Stimulated activated CD8-positive, alpha-beta memory T cell treated with anti-CD3 and anti-CD28 coated beads, Interleukin-7, amount 100 ng/mL, for 48 hours (primary cell): ENCODE measurements at places on chromosomes 6 and 20.

GRCh38 chr20:41888434-41888833 lies 270.3 kb upstream of the CHD6 start:
- DNase-seq = no peak

DNA sequence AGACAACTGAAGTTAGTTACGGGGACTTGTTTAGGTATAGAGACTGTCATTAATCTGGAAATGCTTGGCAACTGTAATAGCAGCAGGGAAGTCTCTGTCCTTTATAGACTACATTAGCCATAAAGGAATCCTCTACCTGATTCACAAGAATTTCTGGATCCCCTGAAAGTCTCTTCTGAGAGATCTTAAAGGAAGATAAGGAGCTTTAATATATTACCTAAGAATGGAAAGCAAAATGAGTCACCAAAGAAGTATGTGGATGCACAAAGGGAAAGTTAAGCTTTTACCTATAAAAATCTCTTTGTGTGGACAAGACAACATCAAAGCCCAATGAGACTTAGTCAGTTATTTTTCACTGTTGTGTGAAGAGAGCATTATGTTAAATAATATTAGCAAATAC lies 92.2 kb upstream of the RSPO3 start:
- no peak for DNase-seq

DNA sequence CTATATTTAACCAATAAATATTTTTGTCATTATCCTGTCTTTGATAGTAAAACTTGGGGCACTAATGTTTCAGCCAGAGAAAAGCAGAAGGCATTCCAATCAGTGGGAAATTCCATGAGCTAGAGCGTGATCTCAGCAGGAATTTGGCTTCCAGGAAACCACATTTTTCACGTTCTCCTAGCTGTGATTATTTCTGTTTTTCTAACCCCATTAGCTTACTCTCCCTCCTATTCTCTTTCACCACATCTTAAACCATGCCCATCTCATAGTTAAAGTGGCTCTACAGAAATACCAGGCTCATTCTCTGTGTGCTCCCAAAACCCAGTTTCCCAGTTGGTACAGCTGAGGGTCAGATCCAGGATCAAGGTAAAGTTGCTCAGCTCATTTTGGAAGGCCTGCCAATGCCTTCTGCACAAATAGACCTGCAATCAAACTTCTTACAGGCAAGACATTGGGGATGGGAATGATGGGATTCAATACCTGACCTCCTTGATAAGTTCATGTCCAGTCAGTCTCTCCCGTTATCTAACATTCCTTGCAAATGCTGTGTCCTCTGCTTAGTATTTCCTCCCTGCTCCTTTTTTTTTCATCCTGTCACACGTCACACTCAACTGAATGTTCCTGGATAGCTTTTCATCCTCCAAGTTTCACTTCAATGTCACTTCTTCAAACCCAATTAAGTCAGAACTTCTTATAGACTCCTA lies 33.1 kb upstream of the TMEM30A start:
- no peak for DNase-seq

DNA sequence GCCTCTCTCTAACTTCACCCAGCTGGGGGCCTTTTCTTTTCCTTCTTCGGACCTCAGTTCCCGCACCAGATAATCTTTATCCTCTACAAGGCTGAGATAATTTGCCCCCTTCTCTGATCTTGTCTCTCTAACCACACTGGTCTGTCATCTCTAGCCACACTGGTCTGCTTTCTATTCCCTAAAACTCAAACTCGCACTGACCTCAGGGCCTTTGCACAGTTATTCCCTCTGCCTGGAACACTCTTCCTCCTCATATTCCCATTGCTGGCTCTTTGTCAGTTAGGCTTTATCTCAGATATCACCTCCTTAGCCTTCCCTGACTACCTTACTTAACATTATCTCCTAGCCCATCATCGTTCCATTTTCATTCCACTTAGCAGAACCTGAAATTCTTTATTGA lies 7.6 kb downstream of the RIMS4 start:
- no peak for DNase-seq

DNA sequence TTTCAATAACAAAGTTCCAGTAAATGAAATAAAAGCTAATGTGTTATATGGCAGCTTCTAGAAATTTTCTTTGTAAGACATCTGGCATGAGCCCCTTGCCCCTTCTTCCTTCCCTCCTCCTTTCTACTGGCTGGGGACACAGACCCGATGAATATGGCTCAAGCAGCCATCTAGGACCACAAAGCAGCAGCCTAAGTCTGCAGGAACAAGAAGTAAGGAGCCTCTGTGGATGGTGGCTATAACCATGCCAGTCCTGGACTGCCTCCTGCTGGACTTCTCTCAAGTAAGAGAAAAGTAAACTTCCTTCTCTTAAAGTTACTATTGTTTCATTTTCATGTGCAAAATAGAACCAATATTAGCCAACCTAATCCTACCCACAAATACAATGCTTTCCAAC lies 114.9 kb upstream of the DST start:
- no peak for DNase-seq
